ENCODE measurements at places on chromosomes 16 and 17.
A peak's percentile ranks its signal among the peaks of the same experiment; 100 is the strongest.

DNA sequence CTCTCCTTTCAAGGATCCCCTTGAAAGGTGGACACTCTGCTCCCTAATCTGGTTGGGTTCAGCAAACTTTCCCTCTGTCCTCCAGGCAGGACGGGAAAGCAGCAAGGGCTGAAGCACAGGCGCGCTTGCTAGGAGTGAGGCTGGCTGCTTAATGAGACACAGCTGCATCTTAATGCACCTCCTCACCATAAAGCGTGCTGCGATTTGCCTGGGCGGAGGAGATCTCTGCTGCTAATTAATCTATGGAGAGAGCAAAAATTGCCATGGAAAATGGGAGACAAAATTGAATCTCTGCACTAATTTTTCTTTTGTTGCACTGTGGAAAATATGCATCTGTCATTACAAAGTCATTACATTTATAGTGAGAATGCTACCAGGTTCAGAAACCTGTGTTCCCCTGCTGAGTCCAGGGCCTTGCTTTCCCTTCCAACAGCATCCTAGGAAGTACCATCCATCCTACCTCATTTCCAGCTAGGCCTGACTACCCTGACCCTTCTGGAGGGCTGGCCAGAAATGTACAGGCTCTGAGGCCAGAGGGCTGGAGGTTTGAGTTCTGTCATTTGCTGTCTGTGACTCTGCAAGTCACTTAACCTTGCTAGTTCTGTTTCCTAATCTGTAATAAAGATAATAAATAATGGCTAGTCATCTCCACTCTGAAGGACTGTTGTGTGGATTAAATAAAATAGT lies 43.5 kb upstream of the BCAR1 start:
- DNase-seq: no peak

DNA sequence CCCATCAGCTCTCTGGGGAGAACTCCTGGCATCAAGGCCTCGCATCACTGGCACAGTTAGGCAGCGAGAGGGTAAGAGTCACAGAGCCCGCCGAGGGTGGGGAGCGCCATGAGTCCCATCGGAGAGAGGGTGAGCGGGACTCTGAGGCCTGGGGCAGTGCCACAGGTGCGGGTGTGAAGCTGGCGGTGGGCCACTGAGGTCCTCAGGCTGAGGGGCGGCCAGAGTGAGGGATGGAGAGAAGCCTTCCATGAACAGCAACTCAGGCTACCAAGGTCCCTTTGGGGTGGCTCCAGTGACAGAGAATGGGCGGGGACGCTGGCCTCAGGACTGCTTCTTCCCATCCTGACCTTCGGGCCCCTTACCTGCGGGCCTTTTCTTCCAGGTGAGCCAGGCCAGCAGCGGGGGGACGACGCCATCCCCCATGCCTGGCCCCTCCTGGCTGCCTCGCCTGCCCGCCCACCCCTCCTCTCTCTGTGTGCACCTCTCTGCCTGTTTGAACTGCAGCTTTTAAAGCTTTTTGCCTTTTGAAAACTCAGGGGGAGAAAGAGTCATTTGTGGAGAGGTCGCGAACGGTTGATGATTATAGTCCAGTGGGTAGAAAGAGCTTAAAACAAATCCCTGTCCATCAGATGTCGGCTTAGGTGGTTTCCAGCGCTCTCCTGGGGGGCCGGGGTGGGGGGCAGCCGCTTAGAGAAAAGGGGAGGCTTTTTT lies 149.3 kb upstream of the GSE1 start:
- DNase-seq: no peak

DNA sequence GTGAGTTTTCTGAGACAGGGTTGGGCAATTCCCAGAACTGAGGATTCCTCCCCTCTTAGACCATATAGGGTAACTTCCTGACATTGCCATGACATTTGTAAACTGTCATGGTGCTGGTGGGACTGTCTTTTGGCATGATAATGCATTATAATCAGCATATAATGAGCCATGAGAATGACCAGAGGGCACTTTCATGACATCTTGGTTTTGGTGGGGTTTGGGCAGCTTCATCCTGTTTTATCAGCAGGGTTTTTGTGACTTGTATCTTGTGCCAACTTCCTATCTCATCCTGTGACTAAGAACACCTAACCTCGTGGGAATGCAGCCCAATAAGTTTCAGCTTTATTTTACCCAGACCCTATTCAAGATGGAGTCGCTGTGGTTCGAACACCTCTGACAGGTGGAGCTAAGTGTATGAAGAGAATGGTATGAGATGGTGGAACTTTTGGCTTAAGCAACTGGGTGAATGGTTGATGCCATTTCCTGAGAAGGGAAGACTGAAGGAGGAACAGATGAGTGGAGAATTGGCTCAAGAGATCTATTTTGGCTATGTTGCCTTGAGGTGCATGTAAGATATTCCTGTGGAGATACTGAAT lies 217.3 kb downstream of the RAB11FIP4 start:
- no peak for DNase-seq

- DNase-seq: no peak
Measured at GRCh38 chr17:81084680-81085419, 49.9 kb downstream of the BAIAP2 start.

DNA sequence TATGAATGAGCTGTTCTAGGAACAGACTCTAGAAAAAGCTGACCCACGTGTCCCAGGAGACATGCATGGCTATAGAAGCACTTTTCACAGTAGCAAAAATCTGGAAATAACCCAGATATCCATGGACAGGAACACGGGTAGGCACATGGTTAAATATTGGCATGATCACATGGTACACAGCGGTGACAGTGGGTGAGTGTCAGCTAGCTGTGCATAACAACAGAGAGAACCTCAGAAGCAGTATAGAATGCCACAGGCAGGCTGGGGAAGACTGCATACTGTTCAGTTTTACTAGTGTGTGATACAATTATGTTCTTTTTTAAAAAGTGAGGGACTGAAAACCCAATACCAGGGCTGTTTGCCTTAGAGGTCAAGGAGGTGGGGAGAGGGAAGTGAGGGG lies 31.4 kb downstream of the EPN2 start:
- DNase-seq: no peak

GRCh38 chr17:49930880-49931279 lies 38.1 kb upstream of the DLX4 start:
- DNase-seq: no peak

DNA sequence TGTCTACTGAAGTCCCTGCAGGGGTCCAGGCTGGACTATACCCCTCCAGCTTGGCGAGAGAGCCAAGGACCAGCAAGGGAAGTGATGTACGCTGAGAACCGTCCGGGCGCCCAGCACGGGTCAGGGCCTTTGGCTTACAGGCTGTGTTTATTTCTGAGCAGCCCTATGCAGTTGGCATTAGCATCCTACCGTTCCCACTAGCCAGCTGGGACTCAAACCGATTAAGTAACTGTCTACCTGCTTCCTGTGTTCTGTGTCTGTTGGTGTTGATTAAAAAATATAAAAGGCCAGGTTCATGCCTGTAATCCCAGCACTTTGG lies 73.8 kb downstream of the CMIP start:
- no peak for DNase-seq

- no peak for DNase-seq
Measured at GRCh38 chr17:37133136-37133535, 184.4 kb downstream of the AATF start.

GRCh38 chr16:27726621-27727261 lies 176.8 kb downstream of the KATNIP start:
- DNase-seq: no peak

DNA sequence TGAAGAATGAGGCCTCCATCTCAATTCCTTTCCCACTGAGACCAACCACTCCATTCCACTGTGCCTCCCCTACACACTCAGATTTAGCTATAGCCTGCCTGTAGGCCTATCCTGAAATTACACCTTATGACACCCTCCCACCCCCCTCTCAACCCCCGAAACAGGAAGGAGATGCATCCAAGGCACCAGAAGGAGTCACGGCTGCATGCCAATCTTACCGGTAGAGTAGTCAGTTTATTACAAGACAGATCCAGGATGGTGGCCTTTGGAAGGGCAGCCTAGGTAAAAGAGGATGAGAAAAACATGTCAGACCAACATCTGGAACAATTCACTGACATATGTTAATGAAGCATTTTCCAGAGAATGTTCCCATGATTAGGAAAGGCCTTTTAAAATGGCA lies 2.6 kb downstream of the LRRC59 start:
- DNase-seq: no peak

DNA sequence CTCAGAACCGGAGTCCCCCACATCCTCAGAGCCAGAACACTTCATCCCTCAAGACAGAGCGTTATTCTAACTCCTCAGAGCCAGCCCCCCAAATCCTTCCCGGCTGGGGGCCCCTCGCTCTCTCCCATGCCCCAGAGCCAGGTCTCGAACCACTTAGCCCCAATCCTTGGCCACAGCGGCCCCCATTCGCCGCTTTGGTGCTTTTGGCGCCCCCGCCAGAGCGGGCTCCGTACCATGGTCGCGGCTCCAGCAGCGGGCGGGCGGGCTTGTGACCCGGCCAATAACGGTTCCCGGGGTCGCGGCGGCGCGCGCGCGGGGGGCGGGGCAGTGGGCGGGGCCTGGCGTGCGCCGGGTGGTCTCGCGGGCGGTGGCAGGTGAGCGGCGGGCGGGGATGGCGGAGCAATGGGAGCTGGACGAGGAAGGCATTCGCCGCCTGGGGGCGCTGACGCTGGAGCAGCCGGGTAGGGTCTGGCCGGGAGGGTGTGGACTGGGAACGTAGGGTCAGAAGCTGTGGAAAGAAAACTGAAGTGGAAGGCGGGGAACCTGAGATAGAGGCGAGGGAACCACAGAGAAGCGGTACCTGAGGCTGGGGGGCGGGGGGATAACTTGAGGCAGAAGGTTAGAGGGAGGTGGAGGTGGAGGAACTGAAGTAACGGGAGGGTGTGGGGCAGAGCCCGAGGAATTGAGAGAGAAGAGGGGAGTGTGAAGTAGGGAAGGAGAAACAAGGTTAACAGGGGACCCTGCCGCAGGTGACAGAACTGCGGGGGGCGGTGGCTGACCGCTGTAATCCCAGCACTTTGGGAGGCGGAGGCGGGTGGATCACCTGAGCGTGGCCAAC lies at the start of the genes KCTD19 and LRRC36:
Gene KCTD19, minus strand, starts transcription at position 270 of the 838 bp plus-strand sequence. Its CDS starts 34 bp downstream, at position 236.
Gene LRRC36, plus strand, starts transcription at position 344 of the 838 bp plus-strand sequence. Its CDS starts 48 bp downstream, at position 392.
- DNase-seq: peak; percentile 99

DNA sequence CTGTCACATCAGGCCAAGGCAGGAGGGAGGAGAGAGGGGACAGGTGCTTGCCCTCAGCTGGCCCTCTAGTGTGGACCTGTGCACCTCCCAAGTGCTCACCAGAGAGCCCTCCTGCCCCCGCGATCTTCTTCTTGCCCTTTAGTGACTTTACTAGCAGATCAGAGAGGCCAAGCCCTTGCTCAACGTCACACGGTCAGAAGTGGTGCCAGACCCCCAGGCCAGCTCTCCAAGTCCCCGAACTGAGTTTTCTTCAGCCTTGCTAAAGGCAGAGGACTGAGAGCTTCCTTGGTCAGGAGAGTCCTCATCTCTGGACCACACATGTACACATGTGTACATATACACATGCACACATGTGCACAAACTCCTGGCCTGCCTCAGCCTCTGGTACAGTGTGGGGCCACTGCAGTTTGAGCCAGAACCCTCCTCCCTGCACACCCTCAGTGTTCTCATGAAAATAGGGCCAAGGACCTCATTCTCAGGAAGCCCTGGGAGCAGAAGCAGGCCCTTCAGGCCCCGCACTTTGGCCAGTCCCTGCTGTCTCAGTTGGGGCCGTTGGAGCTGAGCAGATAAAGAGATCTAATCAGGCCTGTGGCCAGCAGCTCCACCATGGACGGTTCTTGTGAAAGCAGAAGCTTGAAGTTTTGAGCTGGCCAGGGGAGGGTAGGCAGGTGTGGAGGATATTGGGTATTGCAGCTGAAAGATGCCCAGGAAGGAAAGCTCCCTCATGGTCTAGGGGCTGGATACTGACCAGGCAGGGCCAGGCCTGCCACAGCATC lies 7.4 kb upstream of the EPX start:
- no peak for DNase-seq

GRCh38 chr16:945271-946047 lies 25.3 kb downstream of the LMF1 start:
- no peak for DNase-seq

- DNase-seq: no peak
Measured at GRCh38 chr17:81020767-81021497, 14.0 kb upstream of the BAIAP2 start.

GRCh38 chr16:56101480-56101879 lies 89.8 kb upstream of the GNAO1 start:
- DNase-seq: no peak

DNA sequence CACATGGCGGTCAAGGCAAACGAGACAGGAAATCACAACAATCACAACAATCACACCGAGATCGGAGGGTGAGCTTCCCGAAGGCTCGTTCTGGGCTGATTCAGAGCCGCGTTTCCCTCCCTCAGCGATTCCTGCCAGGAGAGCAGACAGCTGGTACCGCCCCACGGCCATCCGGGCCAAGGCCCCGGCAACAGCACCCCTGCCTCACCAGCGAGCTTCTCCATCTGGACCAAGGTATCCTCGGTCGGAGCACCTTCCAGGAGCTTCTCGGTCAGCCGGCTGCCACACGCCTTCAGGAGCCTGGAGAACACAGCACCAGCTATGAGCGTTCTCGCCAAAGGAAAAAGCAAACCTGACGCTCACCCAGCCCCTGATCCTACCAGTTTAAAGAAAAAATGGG lies 15.2 kb upstream of the PLD6 start:
- no peak for DNase-seq

DNA sequence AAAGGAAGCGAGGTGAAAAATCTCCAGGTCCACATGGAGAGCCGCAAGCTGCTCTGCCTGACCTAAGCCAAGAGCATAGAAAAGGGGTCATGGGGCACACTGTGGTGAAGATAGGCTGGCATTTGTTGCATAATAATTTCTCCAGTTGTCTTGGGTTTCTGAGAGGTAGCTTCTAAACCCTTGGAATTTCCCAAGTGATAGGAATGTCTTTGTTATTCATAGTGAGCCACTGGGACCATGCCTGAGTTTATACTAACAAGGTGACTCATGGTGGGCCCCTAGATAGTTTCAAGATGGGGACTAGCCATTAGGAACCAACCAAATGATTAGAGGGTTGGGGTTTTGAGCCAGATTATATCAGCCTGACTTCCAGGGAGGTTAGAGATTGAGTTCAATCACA lies 25.6 kb downstream of the SOST start:
- no peak for DNase-seq

GRCh38 chr17:3318336-3318735 lies 20.2 kb upstream of the OR3A1 start:
- DNase-seq: no peak

DNA sequence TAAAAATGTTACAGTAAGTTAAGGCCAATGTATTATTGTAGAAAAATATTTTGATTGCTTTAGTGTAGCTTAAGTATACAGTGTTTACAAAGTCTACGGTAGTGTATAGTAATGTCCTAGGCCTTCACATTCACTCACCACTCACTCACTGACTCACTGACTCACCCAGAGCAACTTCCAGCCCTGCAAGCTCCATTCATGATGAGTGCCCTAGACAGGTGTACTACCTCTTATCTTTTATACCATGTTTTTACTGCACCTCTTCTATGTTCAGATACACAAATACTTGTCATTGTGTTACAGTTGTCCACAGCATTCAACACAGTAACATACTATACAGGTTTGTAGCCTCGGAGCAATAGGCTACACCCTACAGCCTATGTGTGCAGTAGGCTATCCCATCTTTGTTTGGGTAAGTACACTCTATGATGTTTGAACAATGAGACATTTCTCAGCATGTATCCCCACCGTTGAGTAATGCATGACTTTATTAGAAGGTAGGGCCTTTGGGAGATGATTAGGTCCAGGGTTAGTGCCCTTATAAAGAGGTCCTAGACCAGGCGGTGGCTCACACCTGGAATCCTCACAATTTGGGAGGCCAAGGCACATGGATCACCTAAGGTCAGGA lies 117.8 kb downstream of the SLC39A11 start:
- DNase-seq: no peak
